NCI-H460 (cell line): ENCODE measurements at places on chromosomes 6 and 20. TPM values are rescaled to one million over a fixed set of nuclear protein-coding genes. Genes with fewer than 3 reads are reported as not detected.

The SHLD1 gene
- total RNA-seq: 2.7 and 4.8 TPM in 2 replicates

The ZGPAT gene
- total RNA-seq: 10.6 and 12.8 TPM in 2 replicates

The TRIM31 gene
- not detected in 2 replicates for total RNA-seq

The PLCB4 gene
- total RNA-seq: 14.8 and 15.2 TPM in 2 replicates

The TOX2 gene
- total RNA-seq: 4.6 and 7.1 TPM in 2 replicates

The SDHAF4 gene
- total RNA-seq: 11.6 and 11.7 TPM in 2 replicates

The HLA-DQA1 gene
- not detected in 2 replicates for total RNA-seq

The KIAA1755 gene
- not detected in 2 replicates for total RNA-seq

The OTOR gene
- total RNA-seq: not detected in 2 replicates

The PAK5 gene
- not detected in 2 replicates for total RNA-seq

The MPC1 gene
- total RNA-seq: 21.6 and 22.8 TPM in 2 replicates

The VEGFA gene
- total RNA-seq: 73.7 and 85.5 TPM in 2 replicates

The ZNF318 gene
- total RNA-seq: 6.0 and 6.6 TPM in 2 replicates

The HINT3 gene
- 43.7 and 45.4 TPM in 2 replicates for total RNA-seq

The WFDC12 gene
- total RNA-seq: not detected in 2 replicates

The TPBG gene
- 1.6 and 1.9 TPM in 2 replicates for total RNA-seq

The ZNF831 gene
- total RNA-seq: 0.37 and 0.40 TPM in 2 replicates

The SPEF1 gene
- 0.20 TPM in 1 of 2 replicates, not detected in the other for total RNA-seq

The SAMD5 gene
- 11.5 and 12.7 TPM in 2 replicates for total RNA-seq

The NT5E gene
- total RNA-seq: 62.1 and 70.0 TPM in 2 replicates

The SIM1 gene
- not detected in 2 replicates for total RNA-seq

The AVP gene
- total RNA-seq: not detected in 2 replicates

The KCNK17 gene
- not detected in 2 replicates for total RNA-seq

The CST5 gene
- not detected in 2 replicates for total RNA-seq
